Activated CD4-positive, alpha-beta memory T cell treated with anti-CD3 and anti-CD28 coated beads, Interleukin-2, amount 10 ng/mL, durations not matched to agents 7 days and 5 days (primary cell): ENCODE measurements at places on chromosomes 3 and 15.

DNA sequence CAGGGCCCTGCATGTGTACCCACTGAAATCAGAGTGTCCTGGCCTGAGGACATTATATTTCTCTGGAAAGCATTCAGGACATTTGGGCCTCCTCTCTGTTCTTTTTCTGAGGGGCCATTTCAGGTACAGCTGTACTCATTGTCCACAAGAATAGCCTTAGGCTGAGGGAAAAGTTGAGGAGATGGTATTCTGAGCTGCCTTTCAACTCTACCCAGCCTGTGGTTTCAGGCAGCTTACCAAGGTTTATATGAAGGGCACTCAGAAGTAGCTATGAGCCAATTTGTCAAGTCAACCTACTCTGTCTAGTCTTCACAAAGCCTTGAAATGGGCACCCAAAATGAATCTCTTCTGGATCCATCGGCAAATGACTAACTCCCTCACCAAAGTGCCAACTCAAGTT is 9.4 kb downstream of the ATP13A4 start:
- no peak for DNase-seq

- no peak for DNase-seq
Observed at GRCh38 chr15:83204697-83205096, 2.9 kb downstream of the HDGFL3 start.

DNA sequence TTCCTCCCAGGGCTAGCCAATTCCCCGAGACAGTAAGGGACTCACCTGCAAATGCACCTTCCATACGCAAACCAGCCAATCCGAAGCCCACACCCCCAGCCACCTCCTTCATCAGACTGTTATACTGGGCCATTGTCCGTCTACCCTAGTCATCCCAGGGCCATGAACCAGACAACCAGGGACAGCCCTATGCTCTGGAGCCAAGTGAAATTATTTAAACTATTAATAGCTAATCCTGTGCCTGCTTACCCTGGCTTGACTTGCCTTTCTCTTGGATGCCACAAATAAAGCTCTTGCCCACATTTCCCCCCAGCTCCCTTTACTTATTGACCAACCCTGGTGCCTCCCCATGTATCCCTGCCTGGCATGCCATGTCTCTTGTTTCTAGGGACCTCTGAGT is 4.0 kb upstream of the CHRNB4 start:
- no peak for DNase-seq

DNA sequence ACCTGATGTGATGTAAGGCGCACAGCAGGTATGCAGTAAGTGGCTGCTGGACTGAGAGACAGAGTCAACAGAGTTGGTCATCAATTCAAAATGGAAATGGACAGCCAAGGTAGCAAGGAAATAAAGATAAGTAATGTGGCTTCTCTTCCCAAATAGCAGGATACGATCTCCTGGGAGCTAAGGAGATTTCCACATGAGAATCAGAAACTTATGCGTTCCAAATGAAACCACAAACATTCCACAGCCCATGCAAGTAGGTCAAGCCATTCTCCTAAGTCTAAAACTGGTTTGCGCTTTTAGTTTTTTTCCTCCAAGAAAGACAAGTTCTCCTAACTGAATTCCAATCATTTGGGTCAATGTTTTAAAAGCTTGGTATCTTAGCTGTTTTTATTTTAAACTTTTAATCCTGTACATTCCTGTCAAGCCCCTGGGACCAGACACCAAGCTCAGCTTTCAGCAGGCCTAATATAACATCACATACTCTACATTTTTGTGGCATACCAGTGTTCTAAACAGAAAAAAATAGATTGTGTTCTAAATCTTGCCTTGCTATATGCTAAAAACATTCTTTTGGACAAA is 73.7 kb upstream of the TSPAN3 start:
- DNase-seq = no peak

DNA sequence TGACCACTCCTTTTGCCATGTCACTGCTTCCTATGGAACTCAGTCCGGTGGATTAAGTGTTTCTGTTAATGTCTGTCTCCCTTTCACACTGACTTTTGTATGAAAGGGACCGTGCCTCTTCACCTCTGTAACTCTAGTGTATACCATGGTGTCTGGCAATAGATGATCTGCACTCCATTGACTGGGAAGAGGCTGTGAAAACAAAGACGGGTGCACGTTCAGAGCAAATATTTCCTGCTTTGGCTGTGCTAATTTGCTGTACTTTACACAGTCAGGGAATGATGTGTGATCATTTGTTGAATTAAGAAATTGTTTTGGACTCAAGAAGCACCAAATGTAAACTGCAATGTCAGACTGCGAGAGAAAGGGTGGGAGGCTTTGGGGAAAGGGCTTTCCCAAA is 315.2 kb downstream of the RORA start:
- DNase-seq = no peak

GRCh38 chr15:48380198-48380597 is 49.0 kb downstream of the DUT start:
- DNase-seq = no peak

DNA sequence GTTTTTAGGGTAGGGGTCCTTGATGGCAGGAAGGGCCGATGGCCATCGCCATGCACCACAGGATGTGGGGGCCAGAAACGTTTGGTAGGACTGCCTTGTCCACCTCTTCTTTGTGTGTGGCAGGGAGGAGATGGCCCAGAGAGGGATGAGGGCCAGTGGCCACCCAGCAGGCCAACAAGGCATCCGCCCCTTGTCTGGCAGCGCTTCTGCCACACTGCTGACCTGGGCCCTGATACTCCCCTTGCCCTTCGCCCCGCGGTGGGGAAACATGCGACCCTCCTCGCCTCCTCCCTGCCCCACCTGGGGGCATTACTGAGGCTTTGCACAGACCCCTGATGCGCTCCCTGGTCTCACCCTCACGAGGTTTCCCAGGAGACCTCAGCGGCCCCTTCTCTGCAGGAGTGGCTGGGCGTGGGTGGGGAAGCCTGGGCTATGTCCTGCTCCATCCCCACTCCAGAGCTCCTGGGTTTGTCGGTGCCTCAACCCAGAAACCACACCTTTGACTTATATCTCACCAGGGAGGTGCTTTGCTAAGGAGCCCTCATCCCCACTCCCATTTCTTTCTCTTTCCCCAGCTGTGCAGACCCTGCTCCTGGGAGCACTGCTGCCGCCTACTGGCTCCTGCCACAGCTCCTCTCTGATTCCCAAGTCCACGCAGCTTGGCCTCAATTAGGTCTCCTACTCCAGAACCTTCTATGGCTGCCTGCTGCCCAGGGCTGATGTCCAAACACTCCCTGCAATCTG is 38.7 kb downstream of the FEM1B start:
- no peak for DNase-seq

GRCh38 chr3:43104660-43105595 is 951 bp downstream of the POMGNT2 start:
- no peak for DNase-seq

GRCh38 chr3:23720885-23721284 is 84.9 kb upstream of the UBE2E1 start:
- no peak for DNase-seq

GRCh38 chr3:144760831-144761230 is 789.2 kb downstream of the DIPK2A start:
- DNase-seq = no peak

- DNase-seq = no peak
Observed at GRCh38 chr3:66239513-66240123, 18.8 kb downstream of the SLC25A26 start.

DNA sequence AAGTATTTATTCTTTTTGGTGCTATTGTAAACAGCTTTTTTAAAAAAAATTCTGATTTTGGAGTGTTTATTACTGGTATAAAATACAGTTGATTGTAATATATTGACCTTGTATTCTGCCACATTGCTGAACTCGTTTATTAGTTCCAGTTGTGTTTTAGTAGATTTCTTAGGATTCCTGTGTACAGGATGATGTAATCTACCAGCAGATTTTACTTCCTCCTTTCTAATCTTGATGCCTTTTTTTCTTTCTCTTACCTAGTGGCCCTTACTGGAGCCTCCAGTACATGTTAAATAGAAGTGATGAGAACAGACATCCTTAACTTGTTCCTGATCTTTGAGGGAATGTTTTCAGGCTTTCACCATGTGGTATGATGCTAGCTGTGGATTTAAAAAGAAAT is 70.4 kb upstream of the KY start:
- no peak for DNase-seq

DNA sequence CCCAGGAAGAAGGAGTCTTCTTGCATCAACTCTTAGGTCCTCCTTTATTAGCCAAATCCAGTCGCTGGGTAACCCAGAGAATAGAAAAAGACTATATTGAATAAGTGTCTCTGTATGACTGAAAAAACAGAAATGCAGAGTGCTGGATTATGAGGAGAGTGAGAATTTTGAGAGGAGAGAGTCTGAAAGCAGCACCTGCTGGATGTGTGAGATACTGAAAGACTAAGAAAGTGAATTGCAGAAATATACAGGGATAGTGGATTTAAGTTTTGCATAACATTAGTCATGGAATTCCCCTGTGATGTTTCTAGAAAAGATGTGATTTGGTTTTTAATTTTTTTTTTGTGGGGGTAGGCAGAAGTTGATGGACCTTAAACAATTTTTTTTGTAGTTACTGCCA is 296.5 kb downstream of the MECOM start:
- DNase-seq = no peak

DNA sequence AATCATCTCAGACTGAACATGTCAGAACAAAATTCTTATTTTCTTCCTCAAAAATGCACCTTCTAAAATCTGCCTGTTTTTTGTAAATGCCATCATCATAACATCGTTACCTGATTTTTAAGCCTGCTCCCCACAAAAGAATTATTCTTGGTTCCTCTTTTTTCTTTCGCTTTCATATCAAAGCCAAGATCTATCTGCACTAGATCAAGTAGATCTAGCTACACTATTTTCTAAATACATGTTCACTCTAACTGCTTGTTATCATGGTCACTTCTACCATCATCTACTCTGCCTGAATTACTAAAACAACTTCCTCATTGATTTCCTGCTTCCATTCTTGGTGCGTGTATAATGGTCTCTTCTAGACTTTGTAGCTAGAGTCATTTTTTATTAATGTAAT is 217.7 kb downstream of the ARPP21 start:
- no peak for DNase-seq

GRCh38 chr15:39976291-39977274 is 42.7 kb downstream of the EIF2AK4 start:
- peak; percentile 20 for DNase-seq

GRCh38 chr15:78073046-78073787 is 4.3 kb downstream of the TBC1D2B start:
- no peak for DNase-seq

DNA sequence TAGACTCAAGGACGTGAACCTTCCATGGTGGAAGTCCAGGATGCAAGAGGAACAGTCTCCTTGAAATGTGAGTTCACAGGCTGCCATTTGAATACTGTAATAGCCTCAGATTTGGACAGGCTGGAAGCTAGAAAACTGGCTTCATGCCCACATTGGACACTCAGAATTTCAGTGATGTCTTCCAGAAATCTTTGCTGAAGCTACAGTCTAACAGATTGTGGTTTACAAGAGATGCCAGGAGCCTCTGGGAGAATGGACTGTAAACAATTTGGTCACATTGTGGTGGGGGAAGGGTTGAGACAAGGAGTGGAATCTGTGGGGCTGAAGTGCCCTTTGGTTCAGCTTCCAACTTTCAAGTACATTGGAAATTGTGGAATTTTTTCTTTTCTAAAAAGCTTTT is 252.0 kb upstream of the PROK2 start:
- no peak for DNase-seq

GRCh38 chr3:51678641-51679040 is 7.6 kb downstream of the TEX264 start:
- DNase-seq = no peak

DNA sequence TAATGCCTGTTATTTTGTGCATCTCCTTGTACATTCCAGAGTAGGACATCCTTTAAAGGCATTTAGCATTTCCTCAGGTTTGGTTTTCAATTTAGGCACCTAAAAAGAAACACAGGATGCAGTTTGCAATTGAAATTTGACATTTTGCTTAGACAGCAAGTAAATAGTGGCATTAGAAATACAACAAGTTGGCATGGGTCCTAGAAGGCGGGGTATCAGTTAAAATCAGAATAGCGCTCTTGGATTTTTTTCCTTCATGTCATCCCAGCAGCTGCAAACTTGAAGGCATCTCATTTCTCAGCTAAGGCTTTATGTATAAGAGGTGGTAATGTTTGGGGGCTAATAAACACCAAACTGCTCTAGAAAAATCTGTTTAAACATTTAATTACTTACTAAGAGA is 47.5 kb upstream of the SKOR1 start:
- no peak for DNase-seq

DNA sequence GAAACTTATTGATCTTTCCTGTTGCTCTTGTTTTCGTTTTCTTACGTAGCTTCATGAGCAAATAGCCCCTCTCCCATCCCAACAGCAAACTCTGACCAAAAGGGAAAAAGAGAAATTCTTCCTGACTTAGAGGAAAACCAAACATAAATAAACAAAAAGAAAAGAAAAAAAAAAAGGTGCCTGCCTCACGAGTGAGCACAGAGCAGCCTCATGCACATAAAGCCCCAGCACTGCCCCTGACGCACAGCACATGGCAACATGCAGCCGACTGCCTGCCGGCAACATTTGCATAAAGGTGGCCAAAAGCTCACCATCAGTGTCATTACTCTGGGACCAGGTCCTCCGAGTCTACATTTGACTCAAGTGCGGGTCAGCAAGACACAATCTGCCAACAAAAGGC is 6.4 kb downstream of the POC1A start:
- DNase-seq = no peak

GRCh38 chr3:71997066-71997653 is 212.2 kb upstream of the PROK2 start:
- no peak for DNase-seq

DNA sequence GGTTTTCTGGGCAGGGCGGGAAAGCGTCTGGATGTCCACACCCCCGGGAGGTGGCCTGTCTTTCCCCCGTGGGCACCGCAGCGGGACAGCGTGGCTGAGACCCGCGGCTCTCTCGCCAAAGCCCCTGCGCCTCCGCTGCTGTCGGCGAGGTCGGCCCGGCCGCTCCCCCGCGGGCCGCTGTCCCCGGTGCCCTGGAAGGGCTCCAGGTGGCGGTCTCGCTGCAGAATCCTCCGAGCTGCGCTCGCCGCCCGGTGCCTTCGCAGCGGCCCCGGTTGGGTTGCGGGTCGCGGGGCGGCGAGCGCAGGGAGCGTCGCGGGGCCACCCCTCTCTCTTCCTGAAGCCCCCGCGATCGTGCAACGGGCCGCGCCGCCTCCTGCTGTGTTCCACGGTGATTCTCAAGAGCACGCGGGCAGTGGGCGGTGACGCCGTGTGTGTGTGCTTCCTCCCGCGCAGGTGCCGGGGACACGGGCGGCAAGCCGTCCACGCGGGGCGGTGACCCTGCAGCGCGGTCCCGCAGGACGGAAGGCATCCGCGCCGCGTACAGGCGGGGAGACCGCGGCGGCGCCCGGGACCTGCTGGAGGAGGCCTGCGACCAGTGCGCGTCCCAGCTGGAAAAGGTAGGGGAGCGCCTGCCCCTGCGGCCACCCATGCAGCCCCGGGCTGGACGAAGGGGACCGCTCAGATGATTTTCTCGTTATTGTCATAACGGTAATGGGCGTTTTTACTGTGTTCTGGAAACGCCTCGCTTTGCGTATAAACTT is 54.4 kb downstream of the LRRK1 start:
- DNase-seq = no peak

- DNase-seq = no peak
Observed at GRCh38 chr15:59419170-59419569, 18.8 kb upstream of the FAM81A start.

- DNase-seq = no peak
Observed at GRCh38 chr3:23648996-23649395, 156.8 kb upstream of the UBE2E1 start.

GRCh38 chr3:7504886-7505775 is 644.2 kb downstream of the GRM7 start:
- no peak for DNase-seq
